ENCODE measurements at places on chromosomes 3 and 15.

- DNase-seq = peak; percentile 94
Observed at GRCh38 chr3:44648564-44649229, at the start of gene ZNF35. Gene ZNF35 (plus strand): TSS chr3:44648732. CDS start chr3:44651068, 2,336 bp downstream.

DNA sequence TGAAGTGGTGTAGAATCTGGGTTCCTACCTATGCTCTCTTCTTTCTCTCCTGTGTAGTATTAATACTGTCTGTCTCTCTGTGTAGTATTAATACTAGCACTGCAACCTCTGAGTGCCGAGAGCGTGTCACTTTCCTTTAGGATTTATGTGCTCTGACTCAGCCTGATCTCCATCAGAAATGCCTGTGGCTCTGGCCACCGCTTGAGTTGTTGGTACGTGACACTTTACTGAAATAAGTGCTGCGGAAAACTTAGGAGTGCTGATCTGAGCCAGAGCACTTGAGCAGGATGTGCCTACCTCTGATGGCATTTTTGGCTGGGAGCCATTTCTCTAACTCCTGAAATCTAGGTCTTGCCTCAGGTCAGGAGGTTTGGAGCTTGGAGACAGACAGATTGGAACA lies 807.4 kb downstream of the SQOR start:
- no peak for DNase-seq

GRCh38 chr3:174596447-174596982 lies 262.6 kb upstream of the NAALADL2 start:
- DNase-seq = peak; percentile 54

GRCh38 chr15:83653639-83654378 lies at the start of gene ADAMTSL3:
Gene ADAMTSL3 (plus strand): TSS chr15:83654123. CDS start chr15:83655762, 1,639 bp downstream.
- peak; percentile 49 for DNase-seq

DNA sequence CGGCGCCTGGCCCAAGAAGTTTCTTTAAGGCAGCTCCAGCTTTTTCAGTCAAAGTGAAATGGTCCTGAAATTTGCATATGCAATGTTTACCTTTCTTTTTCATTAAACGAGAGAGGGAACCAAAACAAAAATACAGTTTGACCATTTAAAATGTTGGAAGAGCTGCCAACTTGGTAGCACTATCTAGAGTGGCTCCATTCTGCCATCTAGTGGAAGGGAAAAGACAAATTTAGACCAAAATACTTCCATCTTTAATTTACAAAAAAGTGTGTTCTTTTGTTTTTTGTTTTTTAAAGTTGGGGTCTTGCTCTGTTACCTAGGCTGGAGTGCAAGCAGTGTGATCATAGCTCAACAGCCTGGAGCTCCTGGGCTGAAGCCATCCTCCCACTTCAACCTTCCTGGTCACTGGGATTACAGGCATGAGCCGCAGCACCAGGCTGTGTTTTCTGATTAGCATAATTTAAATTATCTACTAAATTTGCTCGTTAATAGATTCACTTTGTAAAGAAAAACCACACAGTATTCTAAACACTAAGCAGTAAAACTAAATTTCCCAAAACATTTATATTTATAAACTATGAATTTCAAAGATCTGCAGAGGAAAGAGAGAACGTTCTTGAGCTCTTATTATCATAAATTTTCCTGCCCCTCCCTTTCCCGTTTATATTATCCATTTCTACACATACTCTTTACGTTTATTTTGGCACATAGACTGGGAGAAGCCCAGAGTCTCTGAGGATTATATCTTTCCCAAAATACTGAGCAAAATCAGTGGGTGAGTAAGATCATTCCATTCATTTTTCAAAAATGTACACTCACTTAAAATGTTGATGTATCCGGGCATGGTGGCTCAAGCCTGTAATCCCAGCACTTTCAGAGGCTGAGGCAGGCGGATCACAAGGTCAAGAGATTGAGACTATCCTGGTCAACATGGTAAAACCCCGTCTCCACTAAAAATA lies 15.4 kb upstream of the RFC4 start:
- DNase-seq = peak; percentile 87

DNA sequence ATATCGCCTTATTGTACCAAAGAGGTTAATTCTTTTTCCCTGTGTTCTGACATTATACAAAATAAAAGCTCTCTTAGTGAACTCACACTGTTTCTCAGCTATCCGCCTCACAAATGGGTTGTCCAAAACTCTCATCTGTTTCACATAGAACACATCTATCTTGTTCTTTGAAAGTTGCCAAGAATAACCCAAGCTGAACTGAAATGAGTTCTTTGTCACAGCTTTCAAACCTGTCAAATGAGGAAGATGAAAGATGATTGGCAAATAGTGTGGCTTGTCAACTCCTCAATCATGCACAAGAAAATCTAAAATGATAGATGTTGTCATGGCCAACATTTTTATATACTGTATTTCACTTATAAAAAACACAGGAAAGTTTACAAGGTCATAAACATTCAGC lies 168.1 kb upstream of the OSTN start:
- DNase-seq = no peak

DNA sequence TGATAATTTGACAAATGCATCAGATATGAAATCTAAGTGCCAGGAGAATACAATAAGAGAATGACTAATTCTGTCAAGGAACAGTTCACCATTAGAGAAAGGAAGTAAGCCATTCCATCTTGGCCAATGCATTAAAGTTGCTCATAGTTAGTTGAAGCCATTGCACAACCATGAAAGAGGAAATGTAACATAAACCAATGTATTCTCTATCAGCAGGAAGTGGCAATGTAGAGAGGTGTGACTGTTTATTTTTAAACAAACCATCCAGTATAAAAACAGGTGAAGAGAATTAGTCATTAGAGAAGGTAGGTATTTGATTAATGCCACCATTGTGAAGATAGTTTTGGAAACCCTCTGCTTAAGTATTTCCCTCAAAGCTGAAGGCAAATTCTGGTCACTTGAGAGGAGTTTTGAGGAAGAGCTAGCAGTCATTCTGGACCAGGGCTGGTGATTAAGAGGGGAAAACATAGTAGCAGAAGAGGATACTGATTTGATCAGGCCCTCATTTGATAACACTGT lies 10.7 kb upstream of the ANXA2 start:
- peak; percentile 77 for DNase-seq

GRCh38 chr15:34994925-34995324 lies 6.8 kb upstream of the ZNF770 start:
- DNase-seq = no peak

Measured in hematopoietic multipotent progenitor cell treated with erythropoietin and hydrocortisone succinate and interleukin-3 and kit ligand, for 4 days (in vitro differentiated cells).